ENCODE measurements at places on chromosomes 2 and 18.

DNA sequence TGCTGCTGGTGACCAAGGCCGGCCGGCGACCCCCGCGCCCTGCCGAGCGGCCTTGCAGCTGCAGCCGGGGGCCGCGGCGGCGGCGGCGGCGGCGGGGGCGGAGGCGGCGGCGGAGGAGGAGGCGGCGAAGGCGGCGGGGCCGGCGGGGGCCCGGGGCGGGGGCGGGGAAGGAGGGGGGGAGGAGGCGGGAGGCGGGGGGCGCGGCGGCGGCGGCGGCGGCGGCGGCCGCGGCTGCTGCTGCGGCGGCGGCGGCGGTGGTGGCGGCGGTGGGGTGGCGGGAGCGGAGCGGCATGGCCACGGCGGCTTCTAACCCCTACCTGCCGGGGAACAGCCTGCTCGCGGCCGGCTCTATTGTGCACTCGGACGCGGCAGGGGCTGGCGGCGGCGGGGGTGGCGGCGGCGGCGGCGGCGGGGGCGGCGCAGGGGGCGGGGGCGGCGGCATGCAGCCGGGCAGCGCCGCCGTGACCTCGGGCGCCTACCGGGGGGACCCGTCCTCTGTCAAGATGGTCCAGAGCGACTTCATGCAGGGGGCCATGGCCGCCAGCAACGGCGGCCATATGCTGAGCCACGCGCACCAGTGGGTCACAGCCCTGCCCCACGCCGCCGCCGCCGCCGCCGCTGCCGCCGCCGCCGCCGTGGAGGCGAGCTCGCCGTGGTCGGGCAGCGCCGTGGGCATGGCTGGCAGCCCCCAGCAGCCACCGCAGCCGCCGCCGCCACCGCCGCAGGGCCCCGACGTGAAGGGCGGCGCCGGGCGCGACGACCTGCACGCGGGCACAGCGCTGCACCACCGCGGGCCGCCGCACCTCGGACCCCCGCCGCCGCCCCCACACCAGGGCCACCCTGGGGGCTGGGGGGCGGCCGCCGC is 1.5 kb downstream of the POU3F3 start:
- DNase-seq: no peak

GRCh38 chr2:205175831-205176230 is 506.5 kb upstream of the NRP2 start:
- DNase-seq: peak; percentile 16

DNA sequence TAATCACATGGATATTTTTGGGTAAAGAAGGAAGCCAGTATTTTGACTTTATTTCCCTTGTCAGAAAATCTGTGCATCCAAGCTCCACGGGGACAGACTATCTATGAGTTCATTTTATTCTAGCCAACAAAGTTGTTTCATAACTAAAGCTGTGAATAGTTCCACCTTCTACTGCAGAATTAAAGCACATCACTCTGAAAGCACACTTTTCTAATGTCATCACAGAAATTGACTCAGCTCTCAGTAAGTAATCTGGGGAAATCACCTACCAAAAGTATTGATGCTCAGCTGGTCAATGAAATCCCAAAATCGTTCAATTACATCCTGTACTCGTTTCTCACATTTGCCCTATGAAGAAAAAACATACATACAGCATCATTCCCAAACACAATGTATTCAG is 19.1 kb downstream of the IAH1 start:
- DNase-seq: no peak

DNA sequence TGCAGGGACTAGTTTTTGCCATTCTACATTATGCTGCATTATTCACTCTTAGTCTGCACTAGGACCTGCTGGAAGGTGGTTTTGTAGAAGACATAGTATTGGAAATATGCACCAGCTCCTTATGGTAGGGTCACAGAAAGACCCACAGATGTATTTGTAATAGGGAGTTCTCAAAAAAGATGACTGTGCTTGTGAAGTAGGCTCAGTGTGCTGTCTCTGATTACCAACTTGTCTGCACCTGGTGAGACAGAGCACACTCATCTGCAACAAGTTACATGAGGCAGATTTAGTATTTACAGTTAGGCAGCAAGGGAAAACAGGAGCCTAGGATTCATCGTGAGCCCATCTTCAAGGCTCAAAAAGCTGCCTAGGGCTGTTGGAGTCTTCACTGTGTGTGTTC is 29.4 kb downstream of the RHBDD1 start:
- no peak for DNase-seq

- no peak for DNase-seq
Observed at GRCh38 chr2:45992021-45992740, 305.0 kb upstream of the EPAS1 start.

- DNase-seq: no peak
Observed at GRCh38 chr2:200417366-200417765, 92.5 kb downstream of the KCTD18 start.

DNA sequence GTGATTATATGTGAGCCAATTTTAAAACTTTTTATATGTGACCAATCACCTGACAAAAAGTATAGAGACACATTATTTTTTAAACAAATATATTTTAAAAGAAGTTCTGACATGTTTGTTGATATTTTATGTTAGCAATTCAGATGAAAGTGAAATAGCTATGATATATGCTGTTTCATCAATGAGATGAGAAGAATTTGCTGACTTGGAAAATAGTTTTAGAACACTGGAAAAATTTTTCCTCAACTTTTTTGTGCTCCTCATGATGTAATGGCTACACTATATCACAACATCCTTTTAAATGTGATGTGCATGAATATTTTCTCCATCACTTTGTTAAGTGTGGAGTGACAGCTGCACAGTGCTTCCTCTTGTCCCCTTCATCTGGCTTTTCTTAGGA is 434.0 kb downstream of the PLCL1 start:
- DNase-seq: no peak

DNA sequence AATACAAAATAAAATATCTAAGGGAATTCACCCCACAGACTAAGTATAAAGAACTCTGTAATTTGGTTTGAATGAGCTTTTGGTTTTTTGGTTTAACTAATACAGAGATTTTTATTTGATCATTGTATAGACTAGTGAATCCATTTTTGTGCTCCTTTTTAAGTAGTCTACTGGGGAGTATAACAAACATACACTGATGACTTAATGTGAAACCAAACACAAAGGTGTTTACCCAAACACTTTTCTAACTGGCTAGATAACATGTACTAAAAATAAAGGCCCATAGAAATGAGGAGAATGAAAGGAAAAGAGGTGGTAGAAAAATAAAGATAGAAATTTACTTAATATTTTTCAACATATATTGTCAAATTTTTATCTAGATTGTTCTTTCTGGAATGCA is 146.0 kb downstream of the NRXN1 start:
- DNase-seq: no peak

GRCh38 chr2:174668075-174668474 is 70.5 kb upstream of the WIPF1 start:
- no peak for DNase-seq

GRCh38 chr2:15471606-15472005 is 89.5 kb downstream of the NBAS start:
- no peak for DNase-seq

DNA sequence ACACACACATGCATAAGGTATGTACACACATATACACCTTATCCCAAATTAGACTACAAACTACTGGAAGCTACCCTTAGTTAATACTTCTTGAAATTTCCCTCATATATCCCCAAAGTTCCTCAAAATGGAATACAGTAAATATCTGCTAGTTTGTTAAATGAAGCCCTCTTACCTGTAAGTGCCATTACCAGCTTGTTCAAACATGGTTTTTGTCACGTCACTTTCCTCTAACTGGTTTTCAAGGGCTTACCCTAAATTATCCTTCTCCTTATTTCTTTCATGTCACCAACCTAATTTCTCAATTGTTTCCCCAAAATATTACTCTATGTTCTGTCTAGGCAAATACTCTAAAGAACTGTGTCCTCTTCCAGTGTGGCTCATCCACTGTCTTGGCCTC is 24.4 kb upstream of the KIDINS220 start:
- no peak for DNase-seq

- DNase-seq: no peak
Observed at GRCh38 chr2:32932825-32933755, 13.7 kb upstream of the LTBP1 start.

DNA sequence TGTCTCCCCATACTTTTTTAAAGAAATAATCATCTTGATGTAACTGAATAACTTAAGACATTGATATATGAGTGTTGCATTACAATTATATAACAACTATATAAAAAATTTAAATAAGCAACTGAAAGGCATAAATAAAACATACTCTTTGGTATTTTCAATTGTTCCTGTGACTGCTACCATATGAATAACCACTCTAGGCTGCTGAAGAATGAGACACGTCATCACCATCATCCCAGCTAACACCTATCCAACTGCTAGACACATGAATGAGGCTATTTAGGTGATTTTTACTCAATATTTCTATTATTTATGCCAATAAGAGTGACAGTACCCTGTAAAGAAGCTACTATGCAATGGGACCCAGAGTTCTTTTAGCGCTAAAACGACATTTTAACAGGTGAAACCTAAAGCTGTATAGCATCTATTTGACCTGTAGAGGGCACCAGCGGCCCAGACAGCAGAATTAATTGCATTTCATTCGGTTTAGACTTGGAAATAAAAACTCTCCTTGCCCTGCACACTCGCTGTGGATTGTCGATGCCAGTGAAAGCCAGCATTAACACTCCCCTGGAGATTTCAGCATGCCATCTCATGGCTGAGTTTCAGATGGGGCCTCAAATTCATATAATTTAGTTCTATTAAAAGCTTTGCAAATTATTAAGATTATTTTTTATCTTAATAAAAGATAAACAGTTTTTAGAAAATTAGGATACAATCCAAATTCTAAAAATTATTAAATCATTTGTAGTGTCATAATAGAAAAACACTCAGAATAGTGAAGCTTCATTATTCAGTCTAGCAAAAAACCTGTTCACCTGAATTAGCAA is 89.4 kb upstream of the MAP2 start:
- DNase-seq: peak; percentile 66

- no peak for DNase-seq
Observed at GRCh38 chr2:1869987-1870386, 125.7 kb upstream of the PXDN start.

GRCh38 chr2:15559379-15560139 is 1.6 kb downstream of the NBAS start:
- no peak for DNase-seq

- DNase-seq: no peak
Observed at GRCh38 chr2:37851428-37851827, 73.7 kb upstream of the RMDN2 start.

GRCh38 chr2:203585516-203585915 is 50.4 kb upstream of the RAPH1 start:
- DNase-seq: no peak

DNA sequence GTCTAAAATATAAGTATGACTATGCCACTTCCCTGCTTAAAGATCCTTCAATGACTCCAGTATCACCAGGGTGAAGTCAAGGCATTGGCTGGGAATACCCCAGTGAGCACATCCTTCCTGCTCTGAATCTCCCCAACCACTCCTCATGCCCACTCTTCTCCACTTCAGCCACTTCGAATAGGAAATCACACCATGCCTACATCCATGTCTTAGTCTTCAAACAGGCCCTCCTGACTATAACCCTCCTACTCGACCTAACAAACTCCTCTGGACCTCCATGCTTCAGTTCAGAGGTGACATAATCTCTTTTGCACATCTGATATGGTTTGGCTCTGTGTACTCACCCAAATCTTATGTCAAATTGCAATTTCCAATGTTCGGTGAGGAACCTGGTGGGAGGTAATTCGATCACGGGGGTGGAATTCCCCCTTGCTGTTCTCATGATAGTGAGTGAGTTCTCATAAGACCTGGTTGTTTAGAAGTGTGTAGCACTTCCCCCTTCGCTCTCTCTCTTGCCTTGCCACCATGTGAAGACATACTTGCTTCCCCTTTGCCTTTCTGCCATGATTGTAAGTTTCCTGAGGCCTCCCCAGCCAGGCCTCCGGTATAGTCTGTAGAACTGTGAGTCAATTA is 87.8 kb upstream of the TFCP2L1 start:
- DNase-seq: no peak

DNA sequence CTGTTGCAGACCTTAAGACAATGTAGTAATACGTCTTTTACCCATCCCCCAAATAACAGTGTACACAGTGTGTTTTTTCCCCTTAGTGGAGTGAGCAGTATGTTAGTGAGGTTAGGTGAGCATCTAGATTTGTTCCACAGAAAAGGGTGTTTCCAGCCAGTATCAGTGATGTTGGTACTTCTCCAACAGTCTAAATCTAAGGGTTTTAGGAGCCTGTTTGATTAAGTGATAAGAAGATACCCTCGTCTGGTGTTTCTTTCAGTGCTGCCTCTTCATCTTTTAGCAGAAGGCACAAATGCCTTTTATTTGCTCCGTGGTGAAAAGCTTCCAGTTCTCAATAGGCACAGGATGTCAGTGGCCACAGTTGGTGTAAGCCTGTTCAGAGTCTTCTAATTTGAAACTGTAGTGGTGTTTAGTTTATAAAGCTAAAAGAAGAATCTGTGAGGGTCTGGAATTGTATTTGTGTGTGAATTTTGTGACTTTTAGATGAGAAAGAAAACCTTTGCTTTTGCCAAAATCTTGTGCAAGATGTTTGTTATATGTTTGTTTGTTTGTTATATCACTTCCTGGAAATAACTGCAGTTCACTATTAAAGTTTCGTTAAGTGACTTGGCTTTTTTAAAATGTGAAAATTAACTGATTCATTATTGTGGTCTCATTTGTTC is 71.2 kb downstream of the MAP4K4 start:
- no peak for DNase-seq

GRCh38 chr18:37328946-37329719 is 236.5 kb downstream of the CELF4 start:
- DNase-seq: no peak

DNA sequence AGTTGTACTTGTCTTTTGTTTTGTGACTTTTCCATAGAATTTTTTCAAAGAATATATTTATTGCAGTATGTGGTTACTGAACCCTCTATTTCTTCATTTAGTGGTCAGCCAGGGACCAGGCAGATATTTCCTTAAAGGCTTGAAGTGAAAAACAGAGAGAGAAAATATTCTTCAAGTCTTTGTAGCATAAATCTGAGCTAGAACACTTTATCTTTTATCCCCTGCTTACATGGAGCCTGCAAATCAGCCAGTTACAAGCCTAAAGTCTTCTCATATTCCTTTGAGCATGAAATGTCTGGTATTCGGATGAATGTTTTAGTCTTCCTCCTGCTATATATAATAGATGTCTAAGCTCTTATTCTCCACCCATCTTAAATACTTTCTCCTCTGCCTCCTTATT is 1557.5 kb upstream of the ACVR2A start:
- no peak for DNase-seq

- no peak for DNase-seq
Observed at GRCh38 chr2:174577967-174578589, 19.5 kb downstream of the WIPF1 start.

- no peak for DNase-seq
Observed at GRCh38 chr2:169080250-169081069, 11.1 kb downstream of the DHRS9 start.

DNA sequence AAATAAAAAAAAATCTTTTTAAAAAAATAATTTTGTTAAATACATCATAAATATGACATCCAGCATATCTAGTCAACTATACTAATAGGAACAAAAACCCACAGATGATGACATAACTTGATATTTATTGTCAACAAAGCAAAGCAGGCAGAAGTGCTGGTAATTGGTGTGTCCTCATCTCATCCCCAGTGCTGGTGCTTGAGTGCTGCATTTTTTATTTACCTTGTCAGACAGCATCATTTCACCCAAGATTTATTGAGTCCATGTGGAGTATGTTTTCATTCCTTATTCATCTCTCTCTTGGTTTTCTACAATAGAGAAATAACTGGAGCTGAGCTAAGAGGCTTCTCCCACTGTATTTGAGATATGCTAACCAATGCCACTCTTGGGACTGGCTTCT is 191.6 kb upstream of the SLC14A2 start:
- no peak for DNase-seq

- no peak for DNase-seq
Observed at GRCh38 chr2:82139979-82140611, 1835.5 kb upstream of the LRRTM1 start.
